ENCODE measurements at places on chromosomes 2 and 18.

DNA sequence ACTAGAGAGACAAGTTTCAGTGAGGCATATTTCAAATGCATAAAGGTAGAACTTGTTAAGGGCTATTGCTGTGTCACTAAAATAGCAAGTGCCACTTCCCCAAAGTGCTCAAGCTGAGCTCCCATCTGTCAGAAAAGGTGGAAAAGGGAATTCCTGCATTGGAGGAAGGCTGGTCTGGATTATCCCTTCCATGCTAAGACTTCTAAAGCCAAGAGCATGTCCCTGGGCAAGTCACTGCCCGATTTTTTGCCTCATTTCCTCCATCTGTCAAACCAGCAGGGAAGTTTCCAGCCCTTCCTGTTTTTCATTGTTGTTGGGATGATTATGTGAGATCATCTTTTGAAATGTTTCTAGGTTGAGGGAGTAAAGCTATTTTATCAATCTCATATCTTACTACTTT is 175.5 kb downstream of the SETBP1 start:
- no peak for DNase-seq

DNA sequence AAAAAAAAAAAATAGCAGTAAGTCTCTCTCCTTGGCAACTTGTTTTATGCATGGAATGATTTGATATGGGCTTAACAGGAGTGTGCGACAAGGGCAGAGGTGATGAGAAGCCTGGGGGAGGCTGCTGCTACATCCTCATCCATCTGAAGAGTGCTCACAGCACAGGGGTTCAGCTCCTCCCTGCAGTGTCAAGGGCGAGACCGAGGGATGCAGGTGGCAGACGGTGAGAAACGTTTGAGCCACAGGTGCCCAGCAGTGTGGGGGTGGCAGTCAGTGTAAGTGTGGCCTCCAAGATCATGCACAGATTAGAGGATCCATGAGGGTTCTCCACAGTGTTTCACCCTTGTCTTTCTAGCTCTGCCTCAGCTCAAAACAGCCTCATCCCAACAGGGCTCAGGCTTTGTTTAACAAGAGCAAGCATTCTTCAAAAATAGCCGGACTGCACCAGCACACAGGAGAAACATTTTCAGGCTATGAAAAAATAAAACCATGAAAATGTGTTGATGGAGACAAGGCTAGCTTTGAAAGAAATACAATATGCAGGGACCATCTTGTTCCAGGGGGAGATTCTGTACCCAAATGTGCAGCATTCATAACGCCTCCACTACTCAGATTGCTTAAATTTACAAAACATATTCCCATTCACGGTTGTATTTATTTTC is 324.5 kb upstream of the MYT1L start:
- DNase-seq, result no peak

GRCh38 chr2:7210712-7211111 is 293.5 kb downstream of the RNF144A start:
- DNase-seq, result no peak

- peak; percentile 31 for DNase-seq
Observed at GRCh38 chr2:171615069-171615468, 72.2 kb upstream of the DYNC1I2 start.

DNA sequence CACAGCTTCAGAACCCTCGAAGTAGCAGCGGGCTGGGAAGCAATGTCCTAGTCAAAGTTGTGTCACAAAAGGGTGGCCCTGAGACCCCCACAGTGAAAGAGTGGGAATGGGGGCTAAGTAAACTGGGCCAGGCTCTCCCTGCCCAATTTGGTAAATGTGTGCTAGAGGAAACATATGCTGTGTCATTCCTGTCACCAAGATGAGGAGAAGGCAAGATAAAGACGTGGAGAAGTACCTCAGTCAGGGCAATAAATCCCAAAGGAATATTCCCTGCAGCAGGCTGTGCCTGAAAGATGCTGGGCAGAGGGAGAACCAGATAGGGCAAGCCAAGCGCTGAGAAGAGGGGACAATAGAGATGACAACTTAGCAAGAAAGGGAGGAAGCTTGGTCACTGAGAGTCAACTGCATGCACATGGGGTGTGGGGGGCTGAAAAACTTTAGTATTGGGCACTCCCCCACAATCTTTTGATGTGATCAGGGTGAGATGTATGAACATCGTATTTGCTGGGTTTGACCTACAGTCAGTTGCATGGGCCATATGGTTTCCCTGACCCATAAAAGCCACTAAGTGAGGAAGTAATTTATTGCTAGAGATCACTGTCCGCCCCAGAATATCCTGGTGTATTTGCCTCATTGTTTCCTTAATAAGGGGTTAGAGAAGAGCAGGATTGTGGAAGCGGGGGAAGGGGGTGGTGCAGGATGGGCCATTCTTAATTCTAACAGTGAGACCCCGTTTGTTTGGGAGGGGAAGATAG is 49.9 kb upstream of the CXCR4 start:
- no peak for DNase-seq

- DNase-seq, result no peak
Observed at GRCh38 chr2:181407171-181407570, 50.0 kb upstream of the ITGA4 start.

DNA sequence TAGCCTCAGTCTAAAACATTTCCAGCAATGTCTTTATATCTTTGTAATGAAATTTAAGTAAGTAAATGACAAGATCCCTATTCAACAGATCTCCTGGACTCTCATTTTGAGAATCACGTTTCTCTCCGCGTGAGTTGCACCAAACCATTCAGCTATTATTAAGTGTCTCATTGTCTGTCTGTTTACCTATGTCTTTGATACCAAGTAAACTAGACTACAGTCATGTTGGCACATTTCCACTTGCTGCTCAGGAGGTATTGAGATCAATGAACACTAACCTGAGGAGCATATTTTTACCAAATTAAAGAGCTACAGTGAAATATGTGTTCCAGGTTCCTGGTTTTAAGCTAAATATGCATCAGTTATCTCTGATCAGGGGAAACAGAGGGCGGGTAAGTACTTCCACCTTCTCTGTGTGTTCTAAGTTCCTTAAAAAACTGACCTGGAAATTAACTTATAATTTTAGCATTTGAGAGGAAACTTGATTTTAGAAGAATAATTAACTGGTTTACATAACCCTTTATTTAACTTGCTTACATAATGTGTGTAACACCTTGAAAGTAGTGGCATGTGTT is 125.8 kb downstream of the OSBPL6 start:
- DNase-seq, result no peak

DNA sequence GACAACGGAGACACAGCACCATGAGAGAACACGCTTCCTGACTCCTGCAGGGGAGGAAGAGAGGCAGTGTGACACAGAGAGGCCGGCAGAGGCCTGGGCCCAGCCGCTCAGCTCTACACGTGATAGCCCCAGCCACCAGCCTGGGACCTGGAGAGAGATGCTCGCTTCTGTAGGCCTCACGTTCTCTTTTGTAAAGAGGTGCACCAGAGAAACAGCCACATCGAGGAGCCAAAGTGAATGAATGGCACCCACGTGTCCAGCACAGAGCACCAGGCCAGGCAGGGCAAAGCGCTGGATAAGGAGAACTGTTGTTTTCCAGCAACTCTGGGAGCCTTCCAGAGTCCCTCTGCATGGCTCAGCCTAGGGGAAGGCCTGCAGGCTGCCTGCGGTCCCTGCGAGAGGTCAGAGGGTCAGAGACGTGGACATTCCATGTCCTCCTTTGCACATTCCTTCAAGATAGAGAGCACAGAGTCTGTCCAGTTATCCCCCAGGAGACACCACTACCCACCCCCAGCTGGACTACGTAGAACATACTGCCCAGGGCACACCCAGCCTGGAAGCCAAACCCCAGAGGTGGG is 14.2 kb downstream of the LIMS2 start:
- DNase-seq, result no peak

GRCh38 chr2:104177179-104177578 is 676.7 kb upstream of the POU3F3 start:
- no peak for DNase-seq

DNA sequence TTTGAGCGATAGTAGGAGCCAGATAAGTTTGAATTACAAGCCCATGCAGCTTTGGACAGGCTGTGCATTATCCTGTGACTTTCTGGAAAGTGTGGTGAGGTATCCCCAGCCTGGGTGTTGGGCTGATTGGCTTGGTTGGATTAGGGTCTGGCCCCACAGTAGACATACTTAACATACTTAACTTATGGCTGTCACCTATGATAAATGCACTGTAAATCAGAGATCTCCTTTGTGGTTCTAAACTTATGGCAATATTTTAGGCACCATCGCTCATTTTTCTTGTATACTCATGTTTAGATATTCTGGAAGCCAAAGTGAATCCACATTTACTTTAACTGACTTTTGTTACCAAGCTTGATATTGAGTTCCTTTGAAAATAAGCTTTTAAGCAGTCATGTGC is 54.8 kb downstream of the SPTBN1 start:
- no peak for DNase-seq

- DNase-seq, result no peak
Observed at GRCh38 chr18:49024804-49025421, 74.1 kb upstream of the SMAD7 start.

GRCh38 chr2:30072250-30072842 is 74.5 kb upstream of the YPEL5 start:
- peak; percentile 71 for DNase-seq

Data from EL (cell line).